ENCODE measurements at places on chromosomes 2 and 18.

GRCh38 chr2:19807346-19807745, 94.4 kb downstream of the TTC32 start:
- no peak for DNase-seq

DNA sequence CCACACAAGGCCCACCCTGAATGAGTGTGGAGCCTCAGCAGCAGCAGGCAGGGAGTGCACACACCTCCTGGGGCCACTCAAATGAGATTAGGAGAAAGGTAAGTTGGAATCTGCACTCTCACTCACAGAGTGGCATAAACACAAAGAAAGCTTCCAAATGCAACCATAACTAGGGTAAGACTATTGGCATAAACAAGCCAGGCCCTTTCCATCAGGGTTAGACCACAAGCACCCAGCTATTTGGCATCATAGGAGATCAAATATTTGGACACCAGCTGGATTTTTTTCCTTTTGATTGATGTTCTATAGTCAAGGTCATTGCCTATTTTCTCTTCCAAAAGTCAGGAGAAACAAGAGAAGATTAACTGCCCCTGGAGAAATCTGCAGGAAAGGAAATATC, 471.5 kb downstream of the TXNL1 start:
- no peak for DNase-seq

- peak; percentile 98 for DNase-seq
Measured at GRCh38 chr2:134918526-134919340, at the start of gene CCNT2. Gene CCNT2, plus strand, starts transcription at chr2:134918822. Its CDS starts 33 bp downstream, at chr2:134918855.

DNA sequence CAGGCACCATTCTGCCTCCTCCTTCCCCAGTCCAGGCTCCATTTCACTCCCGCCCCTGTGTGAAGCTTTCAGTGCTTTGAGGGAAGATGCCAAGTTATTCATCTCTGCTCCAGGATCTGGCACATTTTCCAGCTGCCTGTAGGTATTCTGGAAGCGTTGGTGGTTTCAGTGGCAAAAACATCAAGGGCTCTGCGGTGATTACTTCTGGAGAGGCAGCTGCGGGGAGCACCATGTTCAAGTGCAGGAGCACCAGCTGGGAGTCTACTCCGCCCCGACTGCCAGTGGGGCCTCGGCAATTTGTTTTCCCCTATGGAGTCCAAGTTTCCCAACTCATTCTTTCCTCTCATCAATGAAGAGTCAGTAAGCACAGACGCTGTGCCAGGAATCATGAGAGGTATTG, 211.7 kb downstream of the CLIP4 start:
- no peak for DNase-seq

DNA sequence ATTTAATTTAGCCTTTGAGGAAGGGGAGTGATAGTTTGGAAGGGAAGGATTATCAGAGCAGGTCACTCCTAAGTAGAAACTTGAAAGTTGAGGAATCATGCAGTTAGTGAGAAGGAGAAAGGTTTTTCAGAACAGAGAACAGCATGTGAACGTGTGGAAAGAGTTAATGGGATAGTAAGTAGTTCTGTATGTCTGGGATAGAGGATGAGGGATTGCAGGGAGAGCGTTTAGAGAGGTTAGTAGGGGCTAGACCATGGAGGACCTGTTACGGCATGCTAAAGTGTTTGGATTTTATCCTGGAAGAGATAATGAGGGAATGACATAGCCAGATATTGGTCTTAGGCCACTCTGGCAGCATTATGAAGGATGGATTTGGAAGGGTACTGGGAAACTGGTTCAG, 1.8 kb downstream of the ZNF512 start:
- DNase-seq = no peak

- no peak for DNase-seq
Measured at GRCh38 chr18:58992301-58993231, 127.9 kb downstream of the ZNF532 start.

GRCh38 chr2:112712903-112713584, 7.8 kb upstream of the NT5DC4 start:
- DNase-seq = no peak

GRCh38 chr2:65077898-65078297, 21.7 kb downstream of the CEP68 start:
- DNase-seq = no peak

DNA sequence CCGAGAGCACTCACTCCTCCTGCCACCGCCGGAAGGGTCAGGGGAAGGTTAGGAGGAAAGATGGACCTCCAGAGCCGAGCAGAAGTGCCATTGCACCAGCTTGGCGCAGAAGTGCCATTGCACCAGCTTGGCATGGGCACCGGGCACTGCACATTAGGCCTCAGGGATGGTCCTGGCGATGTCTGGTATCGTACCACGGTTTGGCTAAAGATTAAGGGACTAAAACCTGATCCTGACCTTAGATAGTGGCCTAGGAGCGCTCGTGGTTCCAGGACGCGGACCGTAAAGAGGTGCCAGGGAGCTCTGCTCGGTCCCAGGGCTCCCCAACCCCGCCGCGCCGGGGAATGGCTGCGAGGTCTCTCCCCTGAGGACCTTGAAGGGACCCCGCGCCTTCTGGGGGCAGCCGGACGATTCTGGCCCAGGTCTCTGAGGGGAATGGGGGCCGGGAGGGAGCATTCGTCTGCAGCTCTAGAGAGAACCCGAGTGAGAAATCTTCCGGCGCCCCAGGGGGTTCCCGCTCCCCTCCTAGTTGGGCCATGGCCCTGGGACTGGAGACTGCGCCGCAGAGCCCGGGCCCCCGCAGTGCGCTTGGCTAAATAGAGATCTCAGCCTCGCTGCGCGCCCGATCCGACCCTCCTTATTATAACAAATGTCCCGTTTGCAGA, 1.8 kb downstream of the PAX8 start:
- DNase-seq = no peak

- DNase-seq = no peak
Measured at GRCh38 chr2:85899284-85899683, 10.5 kb upstream of the ST3GAL5 start.

DNA sequence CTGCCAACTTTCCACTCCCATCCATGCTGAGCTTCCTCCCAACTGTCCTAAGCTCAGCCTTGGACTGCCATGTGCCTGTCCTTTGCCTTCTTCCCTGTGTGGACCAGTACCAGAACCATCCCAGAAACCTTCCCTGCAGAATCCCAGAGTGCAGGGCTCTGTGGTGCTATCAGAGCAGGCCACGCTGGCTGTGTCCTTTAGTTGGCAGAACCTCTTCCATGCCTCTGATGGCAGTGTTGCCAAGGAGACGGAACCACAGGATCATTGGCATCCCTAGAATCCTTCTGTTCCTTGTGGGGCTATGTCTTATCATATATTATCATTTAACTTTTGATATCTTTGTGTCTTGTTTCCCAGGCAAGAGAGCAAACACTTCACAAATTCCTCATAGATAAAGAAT, 73.0 kb upstream of the NOSTRIN start:
- no peak for DNase-seq

- peak; percentile 33 for DNase-seq
Measured at GRCh38 chr2:206230060-206230762, 44.3 kb upstream of the ZDBF2 start.

- no peak for DNase-seq
Measured at GRCh38 chr2:127594116-127594591, 51.8 kb upstream of the GPR17 start.

GRCh38 chr2:134574611-134575330, 144.0 kb downstream of the TMEM163 start:
- no peak for DNase-seq

DNA sequence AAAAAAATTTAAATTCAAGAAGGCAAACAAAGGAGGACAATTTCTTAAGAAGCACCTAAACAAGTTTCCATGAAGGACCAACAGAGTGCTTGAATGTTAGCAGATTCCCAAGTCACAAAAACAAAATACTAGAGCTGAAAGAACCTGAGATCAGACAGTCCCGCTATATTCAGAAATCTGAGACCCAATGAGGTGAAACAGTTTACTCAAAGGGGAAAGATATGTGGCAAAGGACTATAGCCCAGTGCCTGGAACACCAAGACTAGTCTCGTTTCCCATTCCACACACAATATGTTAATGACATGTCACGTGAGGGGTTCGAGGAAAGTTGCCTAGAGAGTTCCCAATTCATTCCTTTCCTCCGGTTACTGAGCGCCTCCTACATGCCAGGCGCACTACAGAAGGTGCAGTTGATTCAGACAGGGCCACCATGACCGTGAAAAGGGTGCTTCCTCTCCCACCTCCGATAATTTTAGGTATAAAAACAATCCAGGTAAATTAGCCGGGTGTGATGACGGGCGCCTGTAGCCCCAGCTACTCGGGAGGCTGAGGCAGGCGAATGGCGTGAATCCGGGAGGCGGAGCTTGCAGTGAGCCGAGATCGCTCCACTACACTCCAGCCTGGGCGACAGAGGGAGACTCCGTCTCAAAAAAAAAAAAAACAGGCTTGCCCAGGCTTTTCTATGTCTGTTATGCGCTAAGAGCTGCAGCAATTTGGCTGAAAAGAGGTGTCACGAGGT, 617 bp downstream of the SRBD1 start:
- DNase-seq = peak; percentile 27

DNA sequence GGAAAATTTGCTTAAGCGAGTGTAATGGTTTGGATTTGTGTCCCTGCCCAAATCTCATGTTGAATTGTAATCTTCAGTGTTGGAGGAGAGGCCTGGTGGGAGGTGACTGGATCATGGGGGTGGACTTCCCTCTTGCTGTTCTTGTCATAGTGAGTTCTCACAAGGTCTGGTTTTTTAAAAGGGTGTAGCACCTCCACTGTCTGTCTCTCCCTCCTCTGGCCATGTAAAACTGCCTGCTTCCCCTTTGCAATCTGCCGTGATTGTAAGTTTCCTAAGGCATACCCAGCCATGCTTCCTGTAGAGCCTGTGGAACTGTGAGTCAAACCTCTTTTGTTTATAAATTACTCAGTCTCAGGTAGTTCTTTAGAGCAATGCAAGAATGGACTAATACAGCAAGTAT, 6.6 kb downstream of the YIPF4 start:
- DNase-seq = no peak

- DNase-seq = no peak
Measured at GRCh38 chr2:46798041-46798440, 117.6 kb downstream of the MCFD2 start.

GRCh38 chr2:154762638-154763037, 64.1 kb downstream of the KCNJ3 start:
- no peak for DNase-seq

DNA sequence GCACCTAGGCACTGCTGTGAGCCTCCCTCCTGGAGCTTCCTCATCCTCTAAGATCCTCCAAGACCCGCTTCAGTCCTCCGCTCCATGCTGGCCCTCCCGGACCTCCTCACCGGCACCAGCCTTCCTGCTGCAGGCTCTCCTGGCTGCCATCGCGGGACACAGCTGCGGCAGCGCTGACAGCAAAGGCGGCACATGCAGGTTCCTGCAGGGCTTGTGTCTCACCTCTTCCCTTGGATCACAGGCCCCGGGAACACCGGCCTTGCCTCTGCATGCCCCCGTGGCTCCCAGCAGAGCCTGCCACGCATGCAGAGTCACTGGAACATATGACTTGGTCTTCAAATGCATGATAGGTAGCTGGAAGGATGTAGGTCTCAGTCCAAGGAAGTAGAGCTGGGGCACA, 67.2 kb downstream of the PTGR3 start:
- no peak for DNase-seq

DNA sequence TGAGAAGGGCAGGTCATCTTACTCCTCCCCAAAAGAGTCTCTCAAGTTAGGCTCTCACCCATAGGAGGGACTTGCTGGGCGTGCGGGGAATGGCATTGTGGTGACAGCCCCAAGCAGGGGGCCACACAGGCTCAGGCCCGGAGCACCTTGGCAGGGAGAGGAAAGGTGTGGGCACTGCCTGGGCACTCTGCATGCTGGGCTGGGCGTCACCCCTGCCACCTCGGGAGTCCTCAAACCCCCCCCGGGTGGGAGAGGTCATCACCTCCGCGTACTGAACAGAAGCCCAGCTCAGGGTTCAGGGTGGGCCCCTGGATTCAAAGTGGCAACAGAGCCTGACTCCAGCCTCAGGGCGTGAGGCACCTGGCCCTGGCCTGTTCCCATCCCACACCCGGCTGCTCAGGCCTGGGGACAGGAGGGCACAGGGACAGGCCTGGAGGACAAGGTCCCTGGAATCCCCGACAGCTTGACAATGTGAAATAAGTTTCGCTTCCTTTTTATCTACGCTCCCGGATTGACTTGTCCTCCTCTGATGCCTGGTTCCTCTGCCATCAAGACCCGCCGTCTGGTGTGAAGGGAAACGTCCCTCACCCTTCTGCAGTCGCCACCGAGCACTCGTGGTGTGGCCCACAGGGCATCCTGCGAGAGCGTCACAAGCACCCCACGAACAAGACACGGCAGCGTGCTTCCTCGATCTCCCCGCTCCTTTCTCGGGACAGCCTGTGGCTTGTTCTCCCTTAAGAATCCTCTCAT, 97.8 kb downstream of the HDAC4 start:
- DNase-seq = no peak

- no peak for DNase-seq
Measured at GRCh38 chr2:174333017-174333371, 1.8 kb upstream of the SP9 start.

GRCh38 chr18:48033790-48034650, 103.6 kb upstream of the SMAD2 start:
- no peak for DNase-seq

- DNase-seq = no peak
Measured at GRCh38 chr2:144464730-144465129, 55.2 kb downstream of the ZEB2 start.

GRCh38 chr2:202091476-202091875, 18.4 kb downstream of the KIAA2012 start:
- DNase-seq = no peak

DNA sequence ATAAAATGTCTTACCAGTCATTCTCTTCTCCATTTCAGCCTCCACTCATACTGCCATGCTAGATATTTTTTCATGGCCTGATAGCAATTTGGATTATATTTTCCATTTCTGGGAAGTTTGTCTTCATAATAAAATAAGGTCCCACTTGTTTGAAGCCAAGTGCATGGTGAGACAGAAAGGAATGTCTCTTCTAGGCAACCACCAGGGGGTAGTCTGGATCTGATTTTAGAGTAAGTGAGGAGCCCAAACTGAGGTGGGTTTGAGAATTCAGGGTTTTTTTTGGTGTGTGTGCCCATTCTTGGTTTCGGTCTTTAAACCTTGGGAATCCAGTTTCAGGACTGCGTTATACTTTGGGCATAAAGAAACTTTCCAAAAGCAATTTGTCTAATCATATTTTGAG, 315.5 kb downstream of the RPRM start:
- DNase-seq = peak; percentile 2

DNA sequence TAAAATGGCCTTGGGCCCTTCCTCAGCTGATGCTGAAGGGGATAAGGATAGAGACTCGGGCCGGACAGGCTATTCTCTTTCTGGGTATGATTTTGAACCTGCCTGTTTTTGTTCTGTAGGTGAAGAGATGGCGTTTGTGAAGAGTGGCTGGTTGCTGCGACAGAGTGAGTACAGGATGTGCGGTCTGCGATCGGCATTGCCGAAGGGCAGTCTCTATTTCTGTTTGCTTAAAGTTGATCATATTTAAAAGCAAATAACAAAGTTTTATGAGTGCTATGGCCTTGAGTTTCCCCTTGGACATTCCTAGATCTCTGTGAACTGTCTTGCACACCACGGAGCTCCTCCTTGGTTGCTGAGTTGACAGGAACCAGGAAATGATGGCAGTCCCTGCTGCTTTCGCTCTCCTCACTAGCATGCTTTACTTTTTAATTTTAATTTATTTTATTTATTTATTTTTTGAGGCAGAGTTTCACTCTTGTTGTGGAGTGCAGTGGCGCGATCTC, 15.7 kb downstream of the PLEKHB2 start:
- DNase-seq = no peak

Measured in NCI-H510A (cell line).